ENCODE measurements at places on chromosomes 4 and X.

DNA sequence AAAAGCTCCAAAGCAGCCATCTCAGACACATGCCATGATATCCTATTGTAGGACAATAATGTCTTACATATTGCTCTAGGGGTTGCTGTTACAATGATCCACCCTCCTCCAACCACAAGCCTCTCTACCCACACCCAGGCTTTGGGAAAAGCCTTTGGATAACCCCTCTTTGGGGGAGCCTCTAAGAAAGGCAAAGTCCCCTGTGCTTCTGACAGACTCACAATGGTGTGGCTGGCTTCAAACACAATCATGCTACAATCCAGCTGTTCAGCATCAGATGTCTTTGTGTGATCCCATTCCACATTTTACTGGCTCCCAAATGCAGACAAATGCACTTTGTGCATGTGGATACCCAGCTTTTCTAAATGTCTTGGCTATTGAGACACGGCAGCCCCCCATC lies 65.9 kb upstream of the CAPN6 start:
- DNase-seq = no peak

DNA sequence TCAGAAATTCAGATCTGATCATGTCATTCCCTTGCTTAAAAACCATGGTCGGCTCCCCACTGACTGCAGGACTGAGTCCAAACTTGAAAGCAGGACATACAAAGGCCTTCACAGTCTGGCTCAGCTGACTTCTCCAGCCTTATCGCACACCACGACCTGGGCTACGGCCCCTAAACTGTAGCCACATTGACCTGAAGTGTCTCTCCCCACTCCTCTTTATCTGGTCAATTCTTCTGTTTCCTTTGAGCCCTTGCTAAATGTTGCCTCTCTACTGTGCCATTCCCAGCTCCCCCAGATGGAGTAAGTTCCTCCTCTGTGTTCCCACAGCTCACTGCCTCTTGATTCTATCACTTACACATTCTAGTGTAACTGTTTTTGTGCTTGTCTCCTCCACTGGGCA lies 60.5 kb upstream of the CITED1 start:
- no peak for DNase-seq

DNA sequence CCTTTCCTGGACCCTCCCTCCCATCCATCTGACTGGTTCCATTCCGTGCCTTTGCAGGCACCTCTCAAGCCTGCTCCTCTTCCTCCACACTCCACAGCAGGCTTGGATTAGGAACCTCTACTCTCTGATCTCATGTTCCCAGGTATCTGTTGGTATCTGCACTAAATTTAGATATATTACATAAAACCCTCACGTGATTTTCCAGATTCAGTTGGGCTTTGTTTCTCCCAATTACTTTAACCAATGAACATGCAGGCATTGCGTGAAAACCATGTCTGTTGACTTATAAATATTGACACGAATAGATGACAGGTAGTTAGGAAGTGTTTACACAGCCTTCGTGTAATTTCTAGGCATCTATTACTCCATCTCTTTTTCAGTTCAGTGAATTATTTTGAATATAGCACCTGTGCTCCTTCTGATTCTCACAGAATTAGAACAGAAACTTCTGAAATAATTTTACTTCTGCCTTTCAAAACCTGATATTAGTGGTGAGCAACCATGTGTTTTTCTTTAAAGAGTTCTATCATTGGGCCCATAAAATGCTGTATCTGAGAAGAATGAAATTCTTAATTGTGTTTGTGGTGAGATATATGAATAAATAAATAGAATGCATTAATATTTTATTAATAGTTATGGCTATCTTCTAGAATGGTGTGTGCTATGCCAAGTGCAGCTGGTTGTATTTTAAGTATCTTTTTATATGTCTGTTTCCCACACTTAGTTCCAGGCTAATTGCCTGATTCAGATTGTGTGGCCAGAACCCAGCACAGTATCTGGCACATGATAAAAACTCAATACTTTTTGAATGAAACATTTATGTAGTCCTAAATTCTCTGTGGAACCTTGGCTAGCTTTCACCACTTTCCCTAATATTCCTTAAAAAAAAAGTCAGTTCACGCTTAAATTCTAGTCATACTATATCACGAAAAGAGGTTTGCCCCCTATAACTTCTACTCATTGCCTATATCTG lies 304.8 kb downstream of the QDPR start:
- DNase-seq = no peak

- no peak for DNase-seq
Measured at GRCh38 chrX:131821945-131822622, 201.0 kb upstream of the STK26 start.

- DNase-seq = no peak
Measured at GRCh38 chr4:138655985-138656384, 359.6 kb upstream of the NOCT start.

DNA sequence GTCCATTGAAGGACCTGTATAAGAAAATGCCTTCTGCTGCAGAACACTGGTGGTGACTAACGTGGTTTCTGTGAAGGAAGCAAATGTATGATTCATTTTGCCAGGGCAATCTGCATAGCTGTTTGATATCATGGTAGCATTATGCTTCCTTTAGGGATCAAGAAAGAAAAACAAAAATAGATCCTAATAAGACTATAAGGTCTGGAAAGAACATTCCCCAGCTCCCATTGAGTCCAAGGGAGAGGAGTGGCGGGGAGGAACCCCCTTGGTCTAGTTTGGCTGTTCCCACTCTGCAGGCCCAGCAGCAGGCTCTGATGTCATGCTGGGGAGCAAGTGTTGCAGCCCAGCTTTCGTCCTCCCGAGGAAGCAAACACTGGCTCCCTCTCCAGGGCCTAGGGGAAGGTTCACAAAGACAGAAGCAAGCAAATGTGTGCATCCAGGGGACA lies 154.5 kb upstream of the GALNT7 start:
- no peak for DNase-seq

- no peak for DNase-seq
Measured at GRCh38 chr4:88119943-88120342, 38.5 kb downstream of the ABCG2 start.

DNA sequence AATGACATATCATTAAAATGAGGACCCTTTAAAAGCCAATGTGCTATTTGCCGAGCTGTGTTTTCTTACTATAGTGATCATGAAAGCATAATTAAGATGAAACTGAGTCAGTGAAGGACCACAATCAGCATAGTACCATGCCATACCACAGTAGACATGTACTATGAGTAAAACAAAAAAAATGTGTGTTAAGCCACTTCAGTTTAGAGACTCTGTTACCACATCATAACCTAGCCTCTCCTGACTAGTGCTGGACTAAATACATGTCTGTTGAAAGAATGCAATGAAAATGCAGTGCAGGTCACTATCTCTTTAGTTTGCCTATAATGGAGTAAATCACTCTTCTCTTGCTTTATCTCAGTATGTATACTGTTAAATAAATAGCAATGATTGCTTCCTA lies 12.3 kb upstream of the DDX53 start:
- no peak for DNase-seq

- no peak for DNase-seq
Measured at GRCh38 chr4:182346250-182346649, 103.0 kb downstream of the TENM3 start.

DNA sequence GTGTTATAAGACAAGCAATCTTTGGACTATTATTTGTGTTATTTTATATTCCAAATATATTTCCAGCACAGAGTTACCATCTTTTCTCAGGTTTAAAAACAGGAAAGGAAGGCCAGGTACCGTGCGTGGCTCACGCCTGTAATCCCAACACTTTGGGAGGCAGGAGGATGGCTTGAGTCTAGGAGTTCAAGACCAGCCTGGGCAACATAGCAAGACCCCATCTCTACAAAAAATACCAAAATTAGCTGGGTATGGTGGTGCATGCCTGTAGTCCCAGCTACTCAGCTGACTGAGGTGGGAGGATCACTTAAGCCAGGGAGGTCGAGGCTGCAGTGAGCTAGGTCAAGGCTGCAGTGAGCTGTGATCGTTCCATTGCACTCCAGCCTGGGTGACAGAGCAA lies 140.0 kb downstream of the POLA1 start:
- no peak for DNase-seq

DNA sequence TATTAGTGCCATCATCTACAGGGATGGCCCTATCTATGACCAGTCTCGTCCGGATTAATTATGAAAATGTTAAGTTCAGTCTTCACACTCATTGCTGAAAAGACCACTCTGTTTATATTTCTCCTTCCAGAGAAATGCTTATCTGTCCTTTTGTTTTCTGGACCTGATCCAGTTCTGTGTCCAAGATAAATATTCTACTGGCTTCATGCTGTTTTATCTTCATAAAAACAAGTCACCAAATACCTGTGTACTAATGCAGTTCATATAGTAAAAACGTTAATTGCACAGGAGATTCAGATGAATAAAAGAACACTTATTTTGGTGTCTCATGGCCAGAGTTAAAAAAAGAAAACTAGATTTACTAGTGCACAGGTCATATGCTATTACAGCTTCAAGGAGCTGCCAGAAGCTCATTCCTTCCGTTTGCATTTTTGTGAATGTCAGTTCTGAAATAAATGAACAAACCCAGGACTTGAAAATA lies 17.3 kb downstream of the FNIP2 start:
- DNase-seq = no peak

DNA sequence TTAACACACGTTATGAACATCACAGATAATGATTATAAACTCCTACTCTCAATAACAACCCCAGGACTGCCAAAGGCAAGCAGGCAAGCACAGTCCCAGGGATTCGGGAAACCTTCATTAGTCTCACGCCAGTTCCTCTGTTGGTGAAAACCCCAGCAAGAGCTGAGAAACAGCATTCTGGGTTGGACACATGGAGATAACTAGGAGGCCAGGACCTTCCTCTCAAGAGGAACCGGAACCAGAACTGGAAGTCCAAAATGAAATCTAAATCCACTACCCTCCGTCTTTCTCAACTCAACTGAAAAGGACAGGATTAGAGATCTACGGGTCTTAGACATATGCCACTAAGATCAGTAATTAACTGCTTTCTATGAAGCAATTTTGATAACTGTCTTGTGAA lies 3.8 kb downstream of the VEGFC start:
- no peak for DNase-seq

DNA sequence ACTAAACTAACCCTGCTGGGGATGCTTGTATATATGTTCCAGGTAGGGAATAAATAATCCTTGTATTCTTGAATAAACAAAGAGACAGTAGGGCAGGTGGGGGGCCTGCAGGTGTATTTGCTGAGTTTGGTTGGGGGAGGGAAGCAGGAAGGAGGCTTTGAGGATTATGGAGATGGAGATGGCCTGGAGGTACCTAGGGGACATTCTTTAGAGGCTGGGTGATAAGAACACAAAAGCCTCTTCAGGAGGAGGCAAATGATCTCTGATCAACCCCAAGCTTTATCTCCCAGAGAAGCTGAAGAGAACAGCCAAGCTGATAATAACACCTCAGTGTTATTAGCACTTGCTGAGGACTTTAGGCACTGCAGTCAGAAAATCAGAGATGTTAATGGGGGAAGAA lies 187.7 kb downstream of the MGST2 start:
- DNase-seq = no peak

DNA sequence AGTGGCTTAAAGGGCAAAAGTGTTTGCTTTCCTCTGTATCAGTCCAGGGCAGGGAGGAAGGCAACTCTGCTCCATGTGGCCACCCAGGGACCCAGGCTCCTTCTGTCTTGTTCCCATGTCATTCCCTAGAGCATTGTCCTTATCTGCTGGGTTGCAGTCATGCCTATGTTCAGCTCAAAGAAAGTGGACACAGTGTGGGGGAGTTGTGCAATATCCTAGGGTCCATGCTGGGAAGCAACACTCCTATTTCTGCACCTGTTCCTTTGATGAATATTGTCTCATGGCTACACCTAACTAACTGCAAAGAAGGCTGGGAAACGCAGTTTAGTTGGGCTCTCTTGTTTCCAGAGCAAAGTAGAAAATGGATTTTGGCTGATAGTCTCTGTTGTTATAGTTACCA lies 107.0 kb upstream of the OTUD4 start:
- no peak for DNase-seq

DNA sequence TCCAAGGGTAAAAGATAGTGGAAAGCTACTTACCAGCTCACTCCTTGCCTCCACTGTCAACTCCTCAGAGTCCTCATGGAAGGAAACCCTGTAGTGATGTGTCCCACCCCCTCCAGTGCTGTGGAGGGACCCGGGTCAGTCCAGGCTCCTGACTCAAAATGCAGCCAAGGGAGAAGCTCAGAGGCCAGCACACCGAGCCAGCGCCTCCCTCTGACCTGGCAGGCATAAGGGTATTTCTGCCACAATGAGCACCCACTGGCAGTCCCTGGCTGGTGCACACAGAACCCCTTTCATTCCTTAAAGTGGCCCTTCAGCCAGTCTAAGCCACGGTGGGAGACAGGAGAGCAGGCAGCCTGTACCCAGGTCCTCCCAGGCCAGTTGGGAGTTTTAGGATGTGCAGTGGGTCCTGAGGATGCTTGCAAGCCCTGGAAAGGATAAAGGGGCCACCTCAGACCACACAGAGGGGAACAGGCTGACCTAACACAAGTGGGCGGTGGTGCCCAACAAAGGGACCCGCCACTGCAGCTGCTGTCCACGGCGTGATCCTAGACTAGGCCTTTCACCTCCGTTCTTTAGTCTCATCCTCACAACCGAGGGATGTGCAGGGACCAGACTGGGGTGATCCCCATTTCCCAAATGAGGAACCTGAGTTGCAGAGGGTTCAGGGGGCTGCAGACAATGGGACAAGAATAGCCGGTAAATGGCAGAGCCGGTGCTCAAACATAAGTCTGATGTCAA lies 5.7 kb downstream of the JAKMIP1 start:
- no peak for DNase-seq

DNA sequence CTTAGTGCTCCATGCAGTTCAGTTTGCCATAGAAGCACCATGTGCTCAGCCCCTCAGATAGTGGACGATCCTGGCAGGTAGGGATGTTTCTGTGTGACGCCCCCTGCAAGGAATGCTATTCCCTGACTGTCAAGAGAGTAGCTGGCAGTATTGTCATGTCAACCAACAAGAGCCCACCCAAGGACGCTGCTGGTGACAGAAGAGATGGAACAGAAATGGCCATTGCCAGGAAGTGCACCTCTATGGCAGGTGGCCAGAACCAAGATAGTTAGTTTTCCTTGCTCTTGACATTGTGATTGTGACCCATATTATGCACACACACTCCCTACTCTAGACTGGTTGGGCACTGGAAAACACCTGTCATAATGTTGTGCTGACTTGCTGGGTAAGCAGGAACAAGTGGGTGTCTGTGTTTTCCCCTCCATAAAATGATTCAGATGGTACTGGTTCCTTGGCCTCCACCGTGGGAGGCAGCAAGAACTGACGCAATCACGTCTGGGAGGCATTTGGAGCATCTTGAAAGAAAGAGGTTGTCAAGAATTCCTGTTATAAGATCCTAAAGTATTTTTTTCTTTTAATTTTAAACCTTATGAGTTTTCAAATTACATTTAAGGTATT lies 507.9 kb downstream of the MID1IP1 start:
- peak; percentile 5 for DNase-seq

GRCh38 chrX:147680251-147680650 lies 231.5 kb upstream of the FMR1 start:
- DNase-seq = no peak

- DNase-seq = no peak
Measured at GRCh38 chr4:128364565-128364964, 77.0 kb upstream of the PGRMC2 start.

DNA sequence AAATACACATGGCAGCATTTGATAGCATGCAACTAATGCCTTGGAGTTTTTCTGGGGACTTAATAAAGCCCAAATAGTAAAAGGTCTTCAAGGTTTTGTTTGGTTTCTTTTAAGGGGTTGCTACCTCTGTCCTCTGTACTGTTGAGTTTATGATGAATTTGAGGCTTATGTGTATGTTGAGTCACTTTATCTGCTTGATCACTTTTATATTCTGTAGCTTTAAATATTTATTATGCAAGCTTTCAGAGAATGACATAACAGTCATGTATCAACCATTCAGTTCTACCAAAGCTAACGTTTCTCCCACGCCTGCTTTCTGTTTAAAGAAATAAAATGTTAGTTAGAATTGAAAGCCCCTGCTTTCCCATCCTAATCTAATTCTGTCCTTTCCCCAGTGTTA lies 122.2 kb downstream of the NHS start:
- DNase-seq = no peak
